ENCODE measurements at places on chromosomes 1 and 21. TPM values are rescaled to one million over a fixed set of nuclear protein-coding genes. Genes with fewer than 3 reads are reported as not detected.

The GABRD gene
- total RNA-seq, result 0.07 TPM

The SPRR2B gene
- total RNA-seq, result not detected

The LRIG2 gene
- 6.3 TPM for total RNA-seq

The RHEX gene
- total RNA-seq, result not detected

The CR1 gene
- total RNA-seq, result not detected

- no peak for DNase-seq
These were observed 4.0 kb downstream of the CLIC4 start for GRCh38 chr1:24749252-24749651.

DNA sequence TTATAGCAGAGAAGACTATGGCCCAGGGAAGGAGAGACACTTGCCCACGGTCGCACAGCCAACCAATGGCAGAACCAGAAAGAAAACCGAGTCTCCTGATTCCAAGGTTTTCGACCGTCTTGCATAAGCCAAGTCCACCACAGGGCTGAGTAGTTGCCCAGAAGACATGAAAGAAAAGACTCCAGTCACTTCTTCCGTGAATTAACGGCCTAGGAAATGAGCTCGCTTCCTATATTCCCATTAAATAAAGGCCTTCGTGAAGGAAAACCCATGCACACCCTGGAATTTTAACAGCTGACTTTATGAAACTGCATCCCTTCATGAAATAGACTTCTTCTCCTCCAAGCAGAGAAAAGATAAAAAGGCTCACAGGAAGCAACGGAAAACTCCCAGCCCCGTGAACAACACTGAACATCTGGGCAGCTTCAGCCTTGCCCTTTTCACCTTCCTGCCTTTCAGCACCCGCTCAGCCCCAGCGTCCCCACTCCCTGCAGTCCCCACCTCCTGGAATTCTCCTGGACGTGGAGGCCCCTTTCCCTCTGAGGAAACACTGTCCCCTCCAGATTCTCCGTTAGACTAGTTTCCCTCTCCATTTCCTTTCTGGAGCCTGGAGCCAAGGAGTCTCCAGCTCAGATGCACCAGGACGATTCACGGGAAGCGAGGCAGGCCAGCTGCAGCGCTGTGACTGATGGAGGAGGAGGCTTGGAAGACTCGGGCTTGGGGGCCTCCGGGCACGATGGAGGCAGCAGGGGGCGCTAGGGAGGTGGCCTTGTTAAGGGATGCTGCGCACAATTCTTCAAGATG, 2.7 kb upstream of the MYOC start:
- peak; percentile 14 for DNase-seq

- DNase-seq, result no peak
These were observed 9.6 kb downstream of the LRRC47 start for GRCh38 chr1:3786468-3787348.

- DNase-seq, result no peak
These were observed 20.5 kb upstream of the CNN3 start for GRCh38 chr1:94947437-94947836.

- no peak for DNase-seq
These were observed 232.1 kb downstream of the LMO4 start for GRCh38 chr1:87560601-87561360.

DNA sequence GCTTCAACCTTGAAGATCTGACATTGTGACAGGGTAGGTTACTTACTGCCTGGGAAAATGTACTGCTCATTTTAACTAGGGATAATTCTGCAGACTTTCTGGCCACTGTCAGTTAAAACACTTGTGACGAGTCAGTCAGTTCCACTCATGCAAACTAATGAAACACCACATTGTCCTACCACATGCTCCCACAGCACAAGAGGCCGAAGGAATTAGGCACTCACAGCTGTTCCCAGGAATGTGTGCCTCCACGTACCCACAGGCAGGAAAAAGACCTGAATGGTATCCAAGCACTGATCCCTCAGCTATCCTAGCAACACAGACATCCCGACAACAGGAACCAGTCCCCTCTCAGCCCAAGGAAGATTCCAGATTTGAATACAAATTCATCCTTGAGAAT, 12.3 kb downstream of the BCAR3 start:
- no peak for DNase-seq

DNA sequence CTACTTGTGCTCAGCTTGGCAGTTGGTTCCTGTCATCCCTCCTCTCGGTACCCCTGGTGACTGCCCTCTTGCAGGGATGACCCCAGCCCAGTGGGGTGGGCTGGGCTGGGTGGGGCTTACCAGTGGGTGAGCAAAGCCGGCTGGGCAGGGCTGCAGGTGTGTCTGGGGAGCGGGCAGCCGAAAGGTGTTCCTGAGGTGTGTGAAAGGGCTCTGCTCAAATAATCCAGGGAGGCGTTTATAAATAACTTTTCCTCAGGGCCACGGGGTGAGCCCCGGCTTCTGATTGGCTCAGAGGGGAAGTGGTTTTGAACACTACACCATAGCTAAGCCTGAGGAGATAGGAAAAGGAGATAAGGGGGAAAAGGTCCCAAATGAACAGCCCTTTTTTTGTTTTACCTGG, at the start of gene SLC26A9:
Gene SLC26A9 (minus strand): TSS at position 212 of the 400 bp plus-strand sequence. CDS start 7,636 bp downstream, outside the sequence.
- DNase-seq, result no peak

DNA sequence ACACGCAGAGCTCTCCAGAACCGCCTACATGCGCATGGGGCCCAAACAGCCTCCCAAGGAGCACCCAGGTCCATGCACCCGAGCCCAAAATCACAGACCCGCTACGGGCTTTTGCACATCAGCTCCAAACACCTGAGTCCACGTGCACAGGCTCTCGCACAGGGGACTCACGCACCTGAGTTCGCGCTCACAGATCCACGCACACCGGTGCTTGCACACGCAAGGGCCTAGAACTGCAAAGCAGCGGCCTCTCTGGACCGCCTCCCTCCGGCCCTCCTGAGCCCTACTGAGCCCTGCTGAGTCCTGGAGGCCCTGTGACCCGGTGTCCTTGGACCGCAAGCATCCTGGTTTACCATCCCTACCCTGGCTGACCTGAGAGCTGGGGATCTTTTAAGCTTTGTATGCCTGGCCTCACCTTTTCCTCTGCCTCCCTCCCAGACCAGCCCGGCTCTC, 8.3 kb downstream of the OLIG2 start:
- DNase-seq, result no peak

DNA sequence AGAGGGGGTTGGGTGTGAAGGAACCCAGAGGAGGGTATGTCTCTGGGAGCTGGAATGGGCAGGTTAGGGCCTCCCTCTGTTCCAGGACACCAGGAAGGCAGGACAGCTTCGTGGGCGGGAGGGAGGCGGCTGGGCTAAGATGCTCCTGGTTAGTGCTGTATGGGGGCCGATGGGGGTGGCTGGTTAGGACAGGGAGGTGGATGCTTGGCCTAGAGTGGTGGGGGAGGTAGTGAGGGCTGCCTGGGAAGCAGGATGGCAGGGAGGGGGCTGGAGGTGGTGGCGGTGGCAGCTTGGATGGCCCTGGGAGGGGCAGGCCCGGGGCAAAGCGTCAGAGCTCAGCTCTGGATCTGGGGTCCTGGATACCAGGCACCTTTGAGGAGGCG, 6.2 kb upstream of the MMP23B start:
- no peak for DNase-seq

GRCh38 chr1:3788756-3789420, 7.4 kb downstream of the LRRC47 start:
- no peak for DNase-seq

DNA sequence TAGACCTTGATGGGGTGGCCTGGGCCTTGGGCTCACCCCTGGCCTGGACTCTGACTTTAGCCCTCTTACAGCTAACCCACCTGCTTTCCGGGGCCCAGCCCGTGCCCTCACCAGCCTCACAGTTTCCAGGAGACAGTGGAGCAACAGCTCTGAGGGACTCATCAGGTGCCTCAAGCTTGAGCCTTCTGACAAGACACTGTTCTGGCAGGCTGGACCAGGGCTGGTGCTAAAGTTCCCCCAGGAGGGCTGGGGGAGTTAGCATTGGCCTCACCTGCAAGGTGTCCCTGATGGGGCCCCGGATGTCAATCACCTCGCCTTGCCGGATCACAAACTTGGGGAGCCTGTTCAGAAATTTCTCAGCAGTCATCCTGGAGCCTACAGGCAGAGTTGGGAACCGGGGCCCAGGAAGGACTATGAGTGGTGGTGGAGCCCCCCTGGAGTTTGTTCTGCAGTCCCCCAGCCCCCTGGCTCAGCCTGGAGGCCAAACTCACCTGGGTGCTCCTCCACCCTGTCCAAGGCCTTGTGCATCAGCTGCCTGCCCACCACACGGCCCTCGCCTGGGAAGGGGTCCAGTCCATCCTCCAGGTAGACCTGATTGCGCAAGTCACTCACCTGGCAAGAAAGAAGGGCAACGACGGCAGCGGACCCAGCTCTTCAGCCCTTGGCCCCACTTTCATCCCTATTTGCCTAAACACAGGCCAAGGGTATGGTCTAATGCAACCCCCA, 4.1 kb downstream of the SH3BGRL3 start:
- no peak for DNase-seq

- DNase-seq, result no peak
These were observed 3.1 kb downstream of the TMEM54 start for GRCh38 chr1:32898056-32898455.

DNA sequence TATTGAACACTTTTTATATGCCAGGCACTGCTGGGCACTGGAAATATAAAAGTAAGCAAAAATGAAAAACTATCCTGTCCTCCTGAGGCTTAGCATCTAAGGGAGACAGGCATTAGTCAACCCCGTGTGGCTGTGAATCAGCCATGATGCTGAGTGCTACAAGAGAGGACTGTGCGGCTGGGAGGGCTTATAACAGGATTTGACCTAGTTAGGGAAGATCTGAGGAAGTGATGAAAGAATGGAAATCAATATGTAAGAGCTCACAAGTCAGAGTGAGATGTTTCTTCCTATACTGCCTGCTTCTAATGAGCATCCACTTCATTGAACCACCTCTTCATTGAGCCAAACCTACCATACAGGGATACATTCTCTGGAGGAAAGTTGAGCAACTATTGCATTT, 15.1 kb downstream of the TRIM45 start:
- DNase-seq, result no peak

GRCh38 chr1:179326746-179327145, 33.1 kb downstream of the SOAT1 start:
- DNase-seq, result no peak

All from A172 (cell line).